Activated B cell treated with CpG ODN at 0.5 μM for 24 hours (primary cell): ENCODE measurements at places on chromosomes 7 and 10.

GRCh38 chr10:11183015-11183414 lies 165.3 kb downstream of the CELF2 start:
- DNase-seq, result no peak

- DNase-seq, result no peak
Measured at GRCh38 chr7:68238204-68238805, 1241.7 kb downstream of the TYW1 start.

DNA sequence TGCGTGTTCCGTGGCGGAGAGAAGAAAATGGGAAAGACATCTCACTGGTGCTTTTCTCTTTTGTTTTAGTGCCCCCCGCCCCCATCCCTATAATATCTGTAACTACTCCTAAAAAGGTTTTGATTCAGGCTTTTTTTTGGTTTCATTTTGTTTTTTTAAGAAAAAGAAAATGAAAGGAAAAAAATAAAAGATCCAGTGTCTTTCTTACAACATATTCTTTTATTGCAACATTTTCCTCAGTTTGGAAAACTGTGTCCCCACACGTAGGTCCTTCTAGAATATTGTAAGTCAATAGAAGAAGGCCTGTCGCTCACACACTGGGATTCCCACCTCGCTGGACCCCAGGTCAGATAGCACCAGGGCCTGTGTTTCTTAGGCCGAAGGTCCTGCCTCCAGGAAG lies 20.6 kb downstream of the AIFM2 start:
- no peak for DNase-seq

GRCh38 chr7:2016021-2016631 lies 216.6 kb downstream of the MAD1L1 start:
- DNase-seq, result no peak

DNA sequence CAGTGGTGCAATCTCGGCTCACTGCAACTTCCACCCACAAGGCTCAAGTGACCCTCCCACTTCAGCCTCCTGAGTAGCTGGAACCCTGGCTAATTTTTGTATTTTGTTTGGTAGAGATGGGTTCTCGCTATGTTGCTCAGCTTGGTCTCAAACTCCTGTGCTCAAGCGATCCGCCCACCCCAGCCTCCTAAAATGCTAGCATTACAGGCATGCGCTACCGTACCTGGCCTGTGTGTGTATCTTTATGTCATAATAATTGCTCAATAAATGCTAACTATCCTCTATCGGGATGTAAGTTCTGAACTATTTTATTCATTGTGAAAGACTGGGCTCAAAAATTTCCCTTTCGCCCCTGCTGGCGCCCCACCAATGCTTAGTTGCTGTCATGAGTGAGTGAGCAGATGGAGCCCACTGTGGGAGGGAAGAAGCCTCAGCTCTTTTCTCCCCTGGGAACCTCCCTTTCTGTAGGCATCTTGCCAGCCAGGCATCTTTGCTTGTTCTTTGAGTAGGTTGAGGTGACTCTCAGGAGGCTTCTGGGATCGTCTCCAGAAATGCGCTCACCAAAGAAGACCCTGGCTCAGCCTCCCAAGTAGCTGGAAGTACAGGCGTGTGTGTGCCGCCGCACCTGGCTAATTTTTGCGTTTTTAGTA lies 38.3 kb downstream of the CAMK1D start:
- no peak for DNase-seq

- no peak for DNase-seq
Measured at GRCh38 chr7:41695661-41696322, 7.1 kb downstream of the INHBA start.

DNA sequence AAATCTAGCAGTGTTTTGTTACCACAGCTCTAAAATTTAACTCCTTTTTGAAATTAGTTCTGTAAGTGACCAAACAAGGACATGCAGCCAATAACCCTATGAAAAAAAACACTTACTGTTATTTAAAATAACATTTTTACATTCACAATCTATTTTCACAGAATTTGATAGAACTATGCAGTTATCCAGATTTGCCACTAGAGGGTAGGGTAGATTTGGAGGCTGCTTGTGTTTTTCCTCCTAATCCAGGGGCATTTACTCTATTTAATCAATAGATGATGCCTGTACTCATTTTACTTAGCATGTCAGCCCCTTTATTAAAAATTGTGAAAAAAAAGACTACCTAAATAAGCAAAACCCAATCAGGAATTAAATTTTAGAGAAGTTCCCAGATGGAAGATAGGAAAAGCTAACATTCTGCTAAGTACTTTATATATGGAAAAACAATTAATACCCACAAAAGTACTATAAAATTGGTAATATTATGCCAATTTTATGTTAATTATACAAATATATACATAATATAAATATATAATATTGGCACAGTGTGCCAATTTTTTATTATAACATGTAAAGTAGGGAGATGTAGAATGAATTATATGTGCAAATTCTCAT lies 18.1 kb upstream of the LIPK start:
- no peak for DNase-seq

DNA sequence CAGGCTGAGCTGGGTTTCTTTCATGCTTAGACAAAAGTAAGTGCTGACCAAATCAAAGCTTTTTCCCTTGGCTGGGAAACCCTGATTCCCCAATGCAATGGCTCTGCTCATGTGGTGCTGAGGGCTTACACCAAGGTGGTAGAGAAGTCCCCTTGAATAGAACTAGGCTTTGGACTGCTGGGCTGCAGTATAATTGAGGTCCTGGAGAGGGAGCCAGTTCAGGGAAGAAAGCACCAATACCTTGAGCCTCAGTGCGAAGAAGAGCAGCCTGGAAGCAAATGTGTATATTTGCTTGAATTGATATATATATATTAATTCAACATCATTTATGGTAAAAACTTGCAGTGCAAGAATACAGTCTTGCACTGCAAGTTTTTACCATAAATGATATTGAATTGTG lies 391.1 kb downstream of the RPS24 start:
- no peak for DNase-seq

DNA sequence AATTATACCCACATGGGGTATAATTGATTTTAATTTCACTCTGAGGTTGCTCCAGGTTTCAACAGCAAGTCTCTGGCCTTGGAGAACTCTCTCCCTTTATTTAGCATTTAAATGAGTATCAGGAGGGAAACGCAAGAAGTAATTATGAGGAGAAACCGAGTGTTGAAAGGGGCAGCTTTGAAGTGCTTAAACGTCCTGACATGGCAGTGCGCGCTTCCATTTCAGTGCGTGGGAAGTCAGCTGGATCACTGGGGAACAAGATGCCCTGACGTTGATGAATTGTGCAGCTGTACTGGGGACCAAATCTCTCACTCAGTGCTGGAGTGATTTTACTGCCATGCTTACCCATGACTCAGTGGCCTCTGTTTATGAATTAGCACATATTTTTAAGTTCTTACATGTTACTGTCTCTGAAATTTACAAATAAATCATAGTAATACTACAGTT lies 106.0 kb upstream of the PRR15 start:
- DNase-seq, result no peak

- DNase-seq, result no peak
Measured at GRCh38 chr10:46220187-46220586, 66.6 kb upstream of the ANTXRL start.

- DNase-seq, result no peak
Measured at GRCh38 chr10:106044503-106044902, 1120.0 kb downstream of the SORCS1 start.

DNA sequence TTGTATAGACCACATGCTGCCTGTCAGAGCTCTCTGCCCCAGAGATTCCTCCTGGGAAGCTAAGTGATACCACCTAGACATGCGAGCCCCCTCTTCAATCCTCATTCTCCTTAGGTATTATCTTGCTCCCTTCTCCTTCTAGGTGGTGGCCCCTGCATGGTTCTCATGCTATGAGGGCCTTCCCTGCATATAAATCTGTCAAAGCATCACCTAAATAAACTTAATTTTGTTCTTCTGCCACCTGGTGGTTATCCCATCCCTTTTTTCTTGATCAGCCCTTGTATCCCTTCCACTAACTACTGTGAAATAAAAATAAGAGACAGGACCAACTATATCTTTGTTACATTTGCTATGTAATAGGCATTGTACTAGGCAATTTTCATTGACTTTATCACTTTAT lies 242.1 kb downstream of the CDC14C start:
- DNase-seq, result no peak

DNA sequence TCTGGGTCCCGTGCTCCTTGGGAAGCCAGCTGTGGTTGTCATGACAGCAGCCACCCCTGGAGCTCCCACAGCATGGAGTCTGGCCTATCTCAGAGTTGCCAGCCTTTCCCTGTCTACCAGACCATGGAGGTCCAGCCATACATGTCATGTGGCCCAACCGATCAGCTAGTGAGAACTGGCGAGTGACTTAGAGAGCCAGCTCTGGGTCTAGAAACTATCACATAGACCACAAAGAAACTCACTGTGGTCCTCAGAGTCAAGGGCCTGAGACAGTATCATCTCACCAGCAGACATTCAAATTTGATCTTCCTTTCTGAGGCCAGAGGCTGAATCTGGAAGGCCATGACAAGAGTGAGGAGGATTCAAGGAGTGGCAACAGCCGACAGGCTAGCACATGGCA lies 223.3 kb upstream of the GPR26 start:
- no peak for DNase-seq

DNA sequence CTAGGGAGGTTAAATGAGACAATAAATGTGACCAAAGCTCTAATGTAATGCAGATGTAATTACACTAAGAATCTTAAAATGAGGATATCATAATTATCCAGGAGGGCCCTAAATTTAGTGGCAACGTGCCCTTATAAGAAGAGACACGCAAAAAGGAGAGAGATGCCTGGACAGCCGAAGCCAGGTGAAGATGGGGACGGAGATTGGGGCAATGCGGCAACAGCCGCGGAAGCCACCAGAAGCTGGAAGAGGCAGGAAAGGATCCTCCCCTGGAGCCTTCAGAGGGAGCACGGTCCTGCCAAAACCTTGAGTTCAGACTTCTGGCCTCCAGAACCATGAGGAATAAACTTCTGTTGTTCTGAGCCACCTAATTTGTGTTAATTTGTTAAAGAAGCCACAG lies 25.3 kb upstream of the C10orf71 start:
- no peak for DNase-seq

DNA sequence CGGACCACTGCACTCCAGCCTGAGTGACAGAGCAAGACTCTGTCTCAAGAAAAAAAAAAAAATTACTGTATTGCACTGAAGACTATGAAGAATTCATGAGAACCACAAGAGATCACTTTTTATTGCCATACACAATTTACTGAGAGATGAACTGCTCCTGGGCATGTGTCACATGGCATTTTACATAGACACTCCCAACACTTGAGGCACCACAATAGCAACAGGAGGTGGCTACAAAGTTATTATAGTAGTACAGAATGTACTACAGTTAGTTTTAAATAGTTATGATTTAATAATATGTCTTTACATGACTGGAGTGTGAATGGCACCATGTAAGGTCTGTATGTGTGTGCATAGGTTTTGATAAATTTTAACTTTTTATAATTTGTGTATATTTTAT lies 70.6 kb downstream of the KMT2E start:
- DNase-seq, result no peak

DNA sequence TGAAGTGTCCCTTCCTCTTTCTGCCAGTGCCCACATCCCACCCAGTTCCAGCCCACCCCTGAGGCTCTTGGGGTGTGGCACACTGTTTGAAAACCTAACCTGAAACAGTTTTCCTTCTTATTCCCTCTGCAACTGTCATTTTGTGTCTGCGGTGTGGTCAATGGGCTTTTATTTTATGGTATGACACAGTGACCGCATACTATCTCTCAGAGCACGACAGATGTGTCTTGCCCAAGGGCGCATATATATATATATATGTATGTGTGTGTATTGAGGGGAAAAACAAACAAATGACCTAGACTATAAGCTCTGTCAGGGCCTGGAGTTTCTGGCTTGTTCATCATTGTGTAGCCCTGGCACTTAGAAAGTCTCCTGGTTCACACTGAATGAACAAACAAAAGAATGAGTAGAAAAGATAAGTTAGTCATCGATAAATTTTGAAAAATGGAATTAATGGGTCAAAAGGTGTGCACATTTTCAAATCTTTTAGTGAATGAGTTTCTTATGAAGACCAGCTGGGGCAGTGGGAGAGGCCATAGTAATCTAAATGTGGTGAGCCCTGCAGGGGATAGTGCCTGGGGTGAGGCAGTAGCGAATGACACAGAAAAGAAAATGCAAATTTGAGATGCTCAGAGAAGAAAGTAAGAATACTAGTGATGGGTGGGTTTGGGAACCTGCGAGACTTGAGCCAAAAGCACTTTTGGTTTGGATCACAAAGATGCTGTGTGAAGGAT lies 198.4 kb downstream of the SNX10 start:
- DNase-seq, result no peak

GRCh38 chr10:119360181-119360921 lies 153.0 kb downstream of the GRK5 start:
- no peak for DNase-seq

- no peak for DNase-seq
Measured at GRCh38 chr10:120926611-120927010, 75.4 kb downstream of the WDR11 start.

GRCh38 chr10:113331961-113332360 lies 220.9 kb upstream of the HABP2 start:
- no peak for DNase-seq

DNA sequence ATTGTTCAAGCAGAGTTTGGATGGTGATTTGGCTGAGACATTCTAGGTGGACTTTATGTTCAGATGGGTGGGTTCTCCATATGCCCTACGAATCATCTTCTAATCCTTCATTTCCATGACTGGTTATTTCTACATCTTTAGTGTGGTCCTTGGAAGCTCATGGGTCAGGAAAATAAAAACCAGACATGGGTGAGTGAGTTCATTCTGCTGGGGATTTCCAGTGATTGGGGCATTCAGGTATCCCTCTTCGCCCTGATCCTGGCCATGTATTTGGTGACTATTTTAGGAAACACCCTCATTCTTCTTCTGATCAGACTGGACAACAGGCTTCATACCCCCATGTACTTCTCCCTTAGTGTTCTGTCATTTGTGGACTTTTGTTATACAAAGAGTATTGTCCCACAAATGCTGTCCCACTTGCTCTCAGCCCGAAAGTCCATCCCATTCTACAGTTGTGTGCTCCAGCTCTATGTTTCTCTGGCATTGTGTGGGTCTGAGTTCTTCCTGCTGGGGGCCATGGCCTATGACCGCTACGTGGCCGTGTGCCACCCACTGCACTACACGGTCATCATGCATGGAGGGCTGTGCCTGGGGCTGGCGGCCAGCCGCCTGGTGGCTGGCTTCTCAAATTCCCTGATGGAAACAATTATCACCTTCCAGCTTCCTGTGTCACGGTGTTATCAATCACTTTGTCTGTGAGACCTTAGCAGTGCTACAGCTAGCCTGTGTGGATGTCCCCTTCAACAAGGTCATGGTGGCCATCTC lies 19.2 kb upstream of the OR6B1 start:
- no peak for DNase-seq

DNA sequence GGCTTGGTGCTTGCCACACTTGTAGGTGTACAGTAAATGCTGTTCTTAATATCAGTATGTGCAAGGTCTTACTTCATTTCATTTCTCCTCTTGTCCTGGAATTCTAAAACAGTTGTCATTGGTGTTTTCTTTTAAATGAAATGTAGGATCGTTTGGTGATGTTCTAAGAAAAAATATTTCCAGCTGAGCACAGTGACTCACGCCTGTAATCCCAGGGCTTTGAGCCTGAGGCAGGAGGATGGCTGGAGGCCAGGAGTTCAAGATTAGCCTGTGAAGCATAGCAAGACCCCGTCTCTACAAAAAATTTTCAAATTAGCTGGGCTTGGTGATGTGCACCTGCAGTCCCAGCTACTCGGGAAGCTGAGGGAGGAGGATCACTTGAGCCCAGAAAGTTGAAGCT lies 32.6 kb upstream of the ELN start:
- DNase-seq, result no peak
